ENCODE measurements at places on chromosomes 11 and 22. TPM values are rescaled to one million over a fixed set of nuclear protein-coding genes. Genes with fewer than 3 reads are reported as not detected.

GUCY1A2 gene
- polyA plus RNA-seq: 0.49 TPM

OR52I2 gene
- not detected for polyA plus RNA-seq

NCR3LG1 gene
- polyA plus RNA-seq: 2.9 TPM

FOLR2 gene
- 13.7 TPM for polyA plus RNA-seq

TRIM49 gene
- polyA plus RNA-seq: not detected

DEFB131B gene
- not detected for polyA plus RNA-seq

BATF2 gene
- polyA plus RNA-seq: 1.4 TPM

FGF19 gene
- polyA plus RNA-seq: not detected

ABCC8 gene
- 12.4 TPM for polyA plus RNA-seq

SOX6 gene
- polyA plus RNA-seq: 3.3 TPM

APOBEC3G gene
- polyA plus RNA-seq: 6.3 TPM

CRYBB3 gene
- polyA plus RNA-seq: not detected

PRR33 gene
- polyA plus RNA-seq: not detected

APOL5 gene
- not detected for polyA plus RNA-seq

SAMM50 gene
- polyA plus RNA-seq: 117 TPM
